ENCODE measurements at places on chromosomes 1 and 21.

- H3K36me3 ChIP-seq = no peaks in the 10 kb centered on the region
- no peak overlapping the region for H3K4me3 ChIP-seq
- H3K4me1 ChIP-seq = peaks cover 41% of the 10 kb centered on the region
- no peak for DNase-seq
- no peaks in the 10 kb centered on the region for H3K27me3 ChIP-seq
Measured at GRCh38 chr1:27393641-27394281, 1.3 kb downstream of the GPR3 start.

- H3K27ac ChIP-seq = no peak overlapping the region
- DNase-seq = no peak
- no peak overlapping the region for H3K4me3 ChIP-seq
- no peaks in the 10 kb centered on the region for H3K4me1 ChIP-seq
- H3K27me3 ChIP-seq = no peaks in the 10 kb centered on the region
Measured at GRCh38 chr1:212903664-212904063, 45.6 kb downstream of the FLVCR1 start.

- H3K27ac ChIP-seq = no peak overlapping the region
- H3K36me3 ChIP-seq = no peaks in the 10 kb centered on the region
- H3K4me1 ChIP-seq = no peaks in the 10 kb centered on the region
- H3K4me3 ChIP-seq = no peak overlapping the region
Measured at GRCh38 chr1:216562383-216562782, 139.1 kb upstream of the USH2A start.

- no peaks in the 10 kb centered on the region for H3K36me3 ChIP-seq
- no peaks in the 10 kb centered on the region for H3K27me3 ChIP-seq
- H3K27ac ChIP-seq = no peak overlapping the region
Measured at GRCh38 chr1:199756066-199756465, 271.4 kb upstream of the NR5A2 start.

- H3K27ac ChIP-seq = no peak overlapping the region
- H3K4me3 ChIP-seq = no peak overlapping the region
- no peaks in the 10 kb centered on the region for H3K4me1 ChIP-seq
- no peaks in the 10 kb centered on the region for H3K36me3 ChIP-seq
Measured at GRCh38 chr1:248611883-248612414, 14.4 kb upstream of the OR2T10 start.
